ENCODE measurements at places on chromosomes 2 and 18.

DNA sequence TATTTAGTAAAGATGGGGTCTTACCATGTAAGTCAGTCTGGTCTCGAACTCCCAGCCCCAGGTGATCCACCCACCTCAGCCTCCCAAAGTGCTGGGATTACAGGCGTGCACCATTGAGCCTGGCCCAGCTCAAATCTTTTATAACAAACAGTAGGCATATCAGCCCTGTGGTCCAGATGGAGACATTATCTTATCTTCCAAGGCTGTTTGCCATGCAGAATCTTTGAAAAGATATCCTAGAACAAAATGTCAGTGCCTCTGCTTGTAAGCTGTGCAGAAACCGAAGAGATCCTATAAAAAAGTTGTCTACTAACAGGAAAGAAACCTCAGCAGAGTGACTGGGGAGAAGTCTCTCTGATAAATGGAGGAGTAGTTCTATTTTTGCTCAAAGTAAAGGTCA is 142.1 kb downstream of the PTH2R start:
- DNase-seq, result no peak

GRCh38 chr2:141704541-141704940 is 426.3 kb downstream of the LRP1B start:
- DNase-seq, result no peak

DNA sequence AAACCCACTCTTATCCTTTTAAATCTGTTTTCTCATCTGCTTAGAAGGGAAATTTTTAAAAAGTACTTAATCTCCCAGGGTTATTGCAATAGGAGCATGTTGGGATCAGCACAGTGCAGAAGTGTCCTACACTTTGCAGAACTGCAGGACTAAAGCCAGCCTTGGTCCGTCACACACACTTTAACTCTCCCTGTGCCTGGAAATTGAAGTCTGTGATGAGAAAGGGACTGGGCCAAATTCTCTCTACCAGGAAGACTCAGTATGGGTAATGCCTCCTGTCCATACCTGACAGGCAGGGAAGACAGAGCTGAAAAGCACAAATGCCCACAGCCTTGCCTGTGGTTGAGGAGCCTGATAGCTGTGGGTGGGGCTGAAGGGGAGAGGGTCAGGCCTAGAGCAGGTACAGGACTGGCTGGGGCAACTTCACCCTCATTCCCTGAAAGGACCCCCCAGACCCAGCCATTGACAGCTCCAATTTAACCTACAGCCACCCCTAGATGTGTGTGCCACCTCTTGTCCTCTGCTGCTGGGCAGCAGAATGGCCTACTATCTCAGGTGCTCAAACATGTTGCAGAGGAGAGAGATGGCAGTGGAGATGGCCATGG is 377.2 kb upstream of the KLHL29 start:
- DNase-seq, result no peak

GRCh38 chr2:143251681-143252080 is 122.5 kb downstream of the ARHGAP15 start:
- DNase-seq, result no peak

DNA sequence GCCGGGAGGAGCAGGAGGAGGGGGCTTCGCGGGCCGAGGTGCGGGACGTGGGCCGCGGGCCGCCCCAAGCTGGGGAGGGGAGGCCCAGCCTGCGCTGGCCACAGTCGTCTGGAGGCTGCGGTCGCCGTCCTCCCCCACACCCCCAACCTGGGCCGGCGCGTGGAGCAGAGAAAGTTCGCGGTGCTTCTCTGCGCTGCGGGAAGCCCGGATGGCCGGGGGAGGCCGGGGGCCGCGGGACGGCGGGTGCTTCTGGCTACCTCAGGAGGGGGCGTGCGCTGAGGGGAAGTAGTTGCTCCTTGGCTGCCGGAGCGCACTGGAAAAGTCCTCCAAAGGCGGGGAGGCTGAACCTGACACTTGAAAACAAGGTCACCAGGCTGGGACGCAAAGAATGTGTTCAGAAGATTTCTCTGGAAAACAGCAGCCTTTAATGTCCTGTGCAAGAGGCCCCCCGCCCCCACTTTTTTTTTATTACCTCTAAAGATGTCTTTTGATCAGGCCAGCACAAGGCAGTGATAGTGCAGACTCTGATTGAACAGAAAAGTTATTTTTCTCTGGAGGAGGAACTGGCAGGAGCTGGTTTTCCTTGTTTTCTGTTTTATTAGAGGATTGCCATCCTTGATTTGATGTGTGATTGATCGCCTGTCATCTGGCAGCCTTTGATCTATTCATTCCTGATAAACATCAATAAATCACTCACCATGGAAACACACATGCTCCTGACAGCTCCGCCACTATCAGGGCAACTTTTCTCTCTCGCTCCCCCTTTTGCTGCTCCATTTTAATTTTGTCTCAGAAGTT is 1.6 kb downstream of the TSHZ1 start:
- DNase-seq, result no peak

DNA sequence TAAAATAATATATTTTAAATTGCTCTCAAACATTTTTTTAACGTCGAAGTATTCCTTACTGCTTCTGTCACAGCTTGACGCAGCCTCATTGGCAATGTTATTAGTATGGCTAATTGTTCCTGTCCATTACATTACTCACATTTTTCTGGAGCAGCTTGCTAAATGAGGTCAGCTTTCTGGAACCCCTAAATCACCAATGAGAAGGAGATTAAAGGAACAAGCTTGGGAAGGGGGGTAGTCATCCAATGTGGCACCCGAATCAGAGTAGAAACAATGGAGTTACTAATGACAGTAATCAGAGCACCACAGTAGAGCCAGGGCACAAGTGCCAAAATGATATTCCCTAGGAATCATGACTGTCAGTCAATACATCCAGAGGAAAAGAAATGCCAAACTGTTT is 5.1 kb downstream of the NEUROD1 start:
- DNase-seq, result no peak

GRCh38 chr18:60775978-60776377 is 403.4 kb upstream of the MC4R start:
- DNase-seq, result no peak

DNA sequence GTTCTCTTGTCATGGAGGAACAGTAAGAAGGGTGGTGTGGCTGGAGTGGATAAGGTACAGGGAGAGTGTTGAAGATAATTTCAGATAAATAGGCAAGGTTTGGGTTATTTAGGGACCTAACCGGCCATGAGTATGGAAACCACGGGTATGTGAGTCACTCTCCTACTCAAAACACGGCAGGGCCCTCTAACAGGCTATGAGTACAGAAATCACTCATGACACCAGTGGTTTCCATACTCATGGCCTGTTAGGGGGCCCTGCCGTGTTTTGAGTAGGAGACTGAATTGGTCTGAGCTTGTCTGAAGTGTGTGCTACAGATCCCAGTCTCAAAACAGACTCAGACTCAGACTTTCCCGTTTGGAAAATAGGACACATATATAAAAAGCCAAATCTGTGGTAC is 428.4 kb upstream of the HNMT start:
- DNase-seq, result no peak
